ENCODE measurements at places on chromosomes 4 and X. TPM values are rescaled to one million over a fixed set of nuclear protein-coding genes. Genes with fewer than 3 reads are reported as not detected.

DNA sequence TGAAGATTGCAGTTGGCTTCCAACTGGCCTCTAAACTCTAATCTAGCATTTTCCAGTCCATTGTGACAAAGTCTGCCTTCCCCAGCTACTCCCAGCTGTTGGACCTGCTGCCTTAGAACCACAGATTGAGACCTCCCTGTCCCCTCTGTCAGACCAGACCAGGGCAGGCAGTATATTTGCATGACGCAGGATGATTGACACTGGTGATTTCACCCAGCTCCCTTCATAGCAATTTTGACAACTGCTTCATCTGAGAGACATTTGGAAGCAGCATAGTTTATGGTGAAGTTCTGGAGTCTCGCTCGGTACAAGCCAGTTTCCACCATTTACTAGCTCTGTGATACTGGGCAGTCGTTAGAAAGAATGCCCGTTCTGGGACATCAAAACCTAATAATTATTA lies 2.5 kb downstream of the CYP4V2 start:
- no peak overlapping the region for H3K4me3 ChIP-seq
- peaks cover 3% of the 10 kb centered on the region for H3K4me1 ChIP-seq
- no peaks in the 10 kb centered on the region for H3K27me3 ChIP-seq
- no peak overlapping the region for H3K27ac ChIP-seq

- H3K27me3 ChIP-seq, result no peaks in the 10 kb centered on the region
- no peak overlapping the region for H3K27ac ChIP-seq
- no peaks in the 10 kb centered on the region for H3K4me1 ChIP-seq
- no peak overlapping the region for H3K4me3 ChIP-seq
- DNase-seq, result no peak
- no peaks in the 10 kb centered on the region for H3K36me3 ChIP-seq
These were observed 107.8 kb downstream of the STOX2 start for GRCh38 chr4:184012937-184013336.

GRCh38 chrX:20547611-20548051 lies 280.9 kb upstream of the RPS6KA3 start:
- H3K4me3 ChIP-seq, result no peak overlapping the region
- peak; percentile 68 for DNase-seq
- H3K36me3 ChIP-seq, result no peaks in the 10 kb centered on the region
- H3K27ac ChIP-seq, result no peak overlapping the region
- H3K4me1 ChIP-seq, result no peaks in the 10 kb centered on the region

- H3K4me3 ChIP-seq, result no peak overlapping the region
- no peak overlapping the region for H3K27ac ChIP-seq
- H3K36me3 ChIP-seq, result no peaks in the 10 kb centered on the region
- no peaks in the 10 kb centered on the region for H3K27me3 ChIP-seq
- no peak for DNase-seq
These were observed 1119.6 kb downstream of the PCDH18 start for GRCh38 chr4:136412708-136413107.

The CXorf49 gene
- total RNA-seq, result not detected

The GYPB gene
- total RNA-seq, result 3.5 TPM

- no peak for DNase-seq
- no peak overlapping the region for H3K27ac ChIP-seq
- no peaks in the 10 kb centered on the region for H3K27me3 ChIP-seq
These were observed 336.2 kb downstream of the ZNF674 start for GRCh38 chrX:46209037-46209436.

DNA sequence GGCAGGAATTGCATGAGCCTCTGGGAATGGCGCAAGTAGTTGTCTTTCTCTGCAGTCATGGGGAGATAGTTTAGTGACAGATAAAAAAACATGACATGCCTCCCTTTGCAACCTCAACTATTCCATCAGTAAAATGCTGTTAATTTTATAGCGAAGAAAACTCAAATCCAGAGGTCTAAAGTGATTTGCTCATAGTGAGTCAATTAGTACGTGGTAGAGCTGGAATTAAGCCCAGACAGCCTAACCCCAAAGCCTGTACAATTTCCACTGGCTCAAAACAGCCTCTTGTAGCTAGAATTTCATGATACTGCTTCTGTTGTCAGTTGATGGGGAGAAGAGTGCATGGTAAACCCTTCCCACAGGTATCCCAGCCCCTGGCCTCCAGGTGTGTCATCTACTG lies 81.3 kb upstream of the TRPC5 start:
- DNase-seq, result no peak
- no peak overlapping the region for H3K27ac ChIP-seq

- H3K27me3 ChIP-seq, result no peaks in the 10 kb centered on the region
- no peaks in the 10 kb centered on the region for H3K36me3 ChIP-seq
- H3K4me3 ChIP-seq, result no peak overlapping the region
- H3K27ac ChIP-seq, result no peak overlapping the region
- H3K4me1 ChIP-seq, result no peaks in the 10 kb centered on the region
These were observed 105.1 kb upstream of the ARHGAP24 start for GRCh38 chr4:85369703-85370380.

DNA sequence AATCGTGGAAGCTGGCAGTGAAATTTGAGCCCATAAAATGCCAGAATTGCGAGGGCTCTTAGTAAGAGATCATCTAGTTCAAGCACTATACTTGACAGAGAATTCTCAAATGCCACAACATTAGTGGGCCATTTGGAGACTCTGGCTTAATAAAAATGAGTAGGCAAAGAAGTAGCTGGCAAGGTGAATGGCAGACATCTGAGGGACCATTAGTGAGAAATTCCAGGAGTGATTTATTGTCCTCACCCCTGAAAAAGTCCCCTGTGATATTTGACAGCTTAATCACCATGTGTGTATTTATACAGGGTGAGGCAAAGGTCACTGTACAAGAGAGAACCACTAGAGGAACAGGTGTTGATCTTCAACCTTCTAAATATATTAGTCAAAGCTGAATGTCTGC lies 207.5 kb downstream of the CHRDL1 start:
- no peak overlapping the region for H3K4me3 ChIP-seq
- no peaks in the 10 kb centered on the region for H3K36me3 ChIP-seq
- no peaks in the 10 kb centered on the region for H3K27me3 ChIP-seq
- no peak for DNase-seq
- no peaks in the 10 kb centered on the region for H3K4me1 ChIP-seq

- H3K4me3 ChIP-seq, result no peak overlapping the region
- no peak overlapping the region for H3K27ac ChIP-seq
- H3K27me3 ChIP-seq, result no peaks in the 10 kb centered on the region
- no peaks in the 10 kb centered on the region for H3K4me1 ChIP-seq
- H3K36me3 ChIP-seq, result no peaks in the 10 kb centered on the region
- DNase-seq, result no peak
These were observed 487.6 kb upstream of the BOD1L1 start for GRCh38 chr4:14115106-14115505.

DNA sequence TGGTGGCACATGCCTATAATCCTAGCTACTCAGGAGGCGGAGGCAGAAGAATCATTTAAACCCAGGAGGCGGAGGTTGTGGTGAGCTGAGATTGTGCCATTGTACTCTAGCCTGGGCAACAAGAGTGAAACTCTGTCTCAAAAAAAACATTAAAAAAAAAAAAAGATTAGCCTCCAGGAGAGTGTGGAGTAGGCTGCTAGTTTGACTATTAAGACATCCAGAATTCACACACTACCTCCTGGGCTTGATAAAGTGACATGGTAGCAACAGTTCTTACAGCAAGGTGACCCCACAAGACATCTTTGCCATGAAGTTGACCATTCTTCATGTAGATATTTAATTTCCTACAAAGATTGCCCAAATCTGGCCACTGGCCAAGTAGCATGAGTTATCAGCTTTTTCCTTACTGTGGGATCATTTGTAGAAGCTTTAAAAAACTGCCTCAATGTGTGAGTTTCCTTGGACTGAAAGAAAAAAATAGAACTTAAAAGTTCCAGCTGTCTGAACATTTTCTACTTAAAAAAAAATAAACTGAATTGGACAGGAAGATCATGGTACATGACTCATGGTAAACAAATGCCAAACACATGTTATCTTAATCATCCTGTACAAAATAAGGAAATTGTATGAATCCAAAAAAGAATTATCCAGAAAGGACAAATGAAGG lies 35.3 kb upstream of the SPRY1 start:
- no peaks in the 10 kb centered on the region for H3K4me1 ChIP-seq
- H3K27me3 ChIP-seq, result no peaks in the 10 kb centered on the region
- no peak for DNase-seq
- H3K36me3 ChIP-seq, result no peaks in the 10 kb centered on the region
- H3K4me3 ChIP-seq, result no peak overlapping the region

GRCh38 chrX:10119399-10119990 lies 37.3 kb upstream of the CLCN4 start:
- no peak overlapping the region for H3K4me3 ChIP-seq
- no peak overlapping the region for H3K27ac ChIP-seq
- no peaks in the 10 kb centered on the region for H3K4me1 ChIP-seq
- H3K36me3 ChIP-seq, result no peaks in the 10 kb centered on the region
- H3K27me3 ChIP-seq, result no peaks in the 10 kb centered on the region

The ANK2 gene
- total RNA-seq, result 1.6 TPM

- H3K4me1 ChIP-seq, result peaks cover 5% of the 10 kb centered on the region
- no peaks in the 10 kb centered on the region for H3K27me3 ChIP-seq
- H3K36me3 ChIP-seq, result peaks cover 13% of the 10 kb centered on the region
- peak; percentile 18 for DNase-seq
- no peak overlapping the region for H3K4me3 ChIP-seq
These were observed 9.6 kb downstream of the CTBP1 start for GRCh38 chr4:1239141-1239949.

DNA sequence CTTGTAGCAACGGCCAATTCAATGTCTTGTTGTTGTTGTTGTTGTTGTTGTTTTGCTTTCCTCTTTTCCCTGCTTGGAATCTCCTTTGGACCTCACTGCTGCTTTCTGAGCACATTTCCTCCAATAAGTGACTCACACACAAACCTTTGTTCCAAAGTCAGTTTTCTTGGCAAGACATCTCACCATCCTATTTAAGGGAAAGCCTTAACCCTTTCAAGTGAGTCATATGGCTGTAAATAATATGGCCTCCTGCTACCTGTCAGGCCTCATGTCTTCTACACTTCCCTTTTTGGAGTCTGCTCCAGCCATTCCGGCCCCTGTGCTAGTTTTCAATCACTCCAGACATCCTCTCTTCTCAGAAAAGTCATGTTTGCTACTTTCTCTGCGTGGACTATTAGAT lies 79.5 kb upstream of the MAGEB10 start:
- H3K36me3 ChIP-seq, result no peaks in the 10 kb centered on the region
- H3K27me3 ChIP-seq, result no peaks in the 10 kb centered on the region
- H3K27ac ChIP-seq, result no peak overlapping the region
- H3K4me1 ChIP-seq, result no peaks in the 10 kb centered on the region
- no peak overlapping the region for H3K4me3 ChIP-seq

GRCh38 chr4:54227256-54228055 lies 1.6 kb upstream of the PDGFRA start:
- peak; percentile 33 for DNase-seq
- no peaks in the 10 kb centered on the region for H3K36me3 ChIP-seq
- peak overlapping the region; percentile 43 for H3K4me3 ChIP-seq
- H3K4me1 ChIP-seq, result no peaks in the 10 kb centered on the region

DNA sequence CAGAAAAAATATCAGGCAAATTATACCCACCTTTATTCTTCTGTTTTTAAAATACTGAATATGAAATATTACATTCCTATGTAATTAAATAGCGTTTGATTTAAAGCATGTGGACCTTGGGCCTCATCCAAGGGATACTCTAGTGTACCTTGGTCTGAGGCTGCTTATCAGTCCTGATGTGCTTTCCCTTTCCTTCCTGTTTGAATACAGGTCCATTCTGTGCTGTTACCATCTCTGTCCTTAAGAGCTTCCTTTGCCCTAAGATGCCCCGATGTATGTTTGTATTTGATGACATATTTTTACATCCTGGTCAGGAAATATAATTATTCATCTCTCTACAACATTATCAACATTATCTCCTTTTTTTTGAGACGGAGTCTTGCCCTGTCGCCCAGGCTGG lies 24.1 kb downstream of the FAT4 start:
- H3K27ac ChIP-seq, result no peak overlapping the region
- no peaks in the 10 kb centered on the region for H3K36me3 ChIP-seq
- H3K4me3 ChIP-seq, result no peak overlapping the region
- H3K4me1 ChIP-seq, result no peaks in the 10 kb centered on the region
- H3K27me3 ChIP-seq, result no peaks in the 10 kb centered on the region

DNA sequence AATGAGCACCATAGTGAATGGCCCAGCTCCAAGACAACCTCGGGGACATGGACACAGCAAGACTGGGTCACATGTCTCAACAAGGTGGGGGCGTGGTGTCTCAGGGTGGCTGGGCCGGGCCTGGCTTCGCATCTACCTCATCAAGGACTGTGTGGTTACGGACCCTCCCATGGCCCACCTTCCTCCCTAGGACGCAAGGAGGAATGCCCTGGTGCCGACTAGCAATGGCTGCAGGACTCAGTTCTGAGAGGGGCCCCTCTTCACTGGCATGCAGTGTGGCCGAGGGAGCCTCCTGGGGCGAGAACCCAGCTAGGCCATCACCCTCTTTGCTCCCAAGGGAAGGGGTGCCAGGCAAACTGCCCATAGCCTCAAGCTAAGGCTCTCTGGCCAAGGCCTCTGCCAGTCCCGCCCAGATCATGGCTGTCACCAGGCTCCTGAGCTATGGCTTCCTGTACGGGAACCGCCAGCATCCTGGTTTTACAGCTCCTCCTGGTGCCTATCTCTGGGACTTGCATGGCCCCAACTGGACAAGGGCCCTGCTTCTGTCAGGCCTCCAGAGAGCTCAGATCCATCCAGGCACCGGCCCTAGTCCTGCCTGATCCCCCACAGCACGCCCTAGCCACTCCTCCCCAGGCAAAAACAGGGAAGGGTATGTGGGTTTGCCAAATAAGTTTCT lies 218.0 kb upstream of the AGTR2 start:
- no peaks in the 10 kb centered on the region for H3K36me3 ChIP-seq
- no peak for DNase-seq
- no peak overlapping the region for H3K4me3 ChIP-seq
- no peaks in the 10 kb centered on the region for H3K4me1 ChIP-seq
- no peak overlapping the region for H3K27ac ChIP-seq

- no peak overlapping the region for H3K4me3 ChIP-seq
- no peak for DNase-seq
- H3K36me3 ChIP-seq, result no peaks in the 10 kb centered on the region
- peaks cover 7% of the 10 kb centered on the region for H3K4me1 ChIP-seq
These were observed 198.7 kb downstream of the ENOX2 start for GRCh38 chrX:130704053-130705038.

GRCh38 chr4:149110481-149110880 lies 668.3 kb upstream of the NR3C2 start:
- H3K27me3 ChIP-seq, result no peaks in the 10 kb centered on the region
- no peak overlapping the region for H3K4me3 ChIP-seq
- H3K36me3 ChIP-seq, result no peaks in the 10 kb centered on the region
- no peaks in the 10 kb centered on the region for H3K4me1 ChIP-seq
- no peak for DNase-seq

DNA sequence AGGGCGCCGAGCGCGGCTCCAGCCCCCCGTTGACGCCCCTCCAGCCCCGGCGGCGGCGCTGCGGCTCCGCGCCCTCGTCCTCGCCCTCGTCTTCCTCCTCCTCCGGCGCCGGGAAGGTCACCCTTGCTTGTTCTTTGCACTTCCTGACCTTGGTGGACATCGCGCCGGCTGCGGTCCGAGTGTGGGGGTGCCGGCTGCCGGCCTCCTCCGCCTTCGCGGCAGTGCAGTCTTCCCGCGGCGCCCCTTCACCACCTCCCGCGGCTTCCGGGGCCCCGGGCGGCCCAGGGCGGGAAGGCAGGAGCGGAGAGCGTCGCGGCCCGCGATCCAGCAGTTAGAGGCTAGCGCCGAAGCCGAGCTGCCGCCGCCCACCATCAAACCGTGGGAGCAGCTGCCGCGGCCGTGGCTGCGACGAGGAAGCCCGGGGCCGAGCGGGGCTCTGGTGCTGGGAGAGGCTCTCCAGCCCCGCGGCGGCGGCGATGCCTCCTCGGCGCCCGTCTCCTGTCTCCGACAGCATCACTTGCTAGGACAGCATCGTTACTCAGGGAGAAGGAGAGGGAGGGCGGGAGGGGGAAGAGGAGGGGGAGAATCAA lies at the start of gene TRPC3:
Gene TRPC3 (minus strand): TSS at position 540 of the 590 bp plus-strand sequence. CDS start 380 bp downstream, at position 160.
- H3K4me3 ChIP-seq, result peak within 1 kb of the TSS; percentile 39
- no peak within 1 kb of the TSS for H3K27ac ChIP-seq
- H3K4me1 ChIP-seq, result no peaks in the 10 kb centered on the region
- no peaks in the 10 kb centered on the region for H3K36me3 ChIP-seq
- peaks cover 12% of the 10 kb centered on the region for H3K27me3 ChIP-seq
